ENCODE measurements at places on chromosomes 3 and 15.
A peak's percentile ranks its signal among the peaks of the same experiment; 100 is the strongest.

DNA sequence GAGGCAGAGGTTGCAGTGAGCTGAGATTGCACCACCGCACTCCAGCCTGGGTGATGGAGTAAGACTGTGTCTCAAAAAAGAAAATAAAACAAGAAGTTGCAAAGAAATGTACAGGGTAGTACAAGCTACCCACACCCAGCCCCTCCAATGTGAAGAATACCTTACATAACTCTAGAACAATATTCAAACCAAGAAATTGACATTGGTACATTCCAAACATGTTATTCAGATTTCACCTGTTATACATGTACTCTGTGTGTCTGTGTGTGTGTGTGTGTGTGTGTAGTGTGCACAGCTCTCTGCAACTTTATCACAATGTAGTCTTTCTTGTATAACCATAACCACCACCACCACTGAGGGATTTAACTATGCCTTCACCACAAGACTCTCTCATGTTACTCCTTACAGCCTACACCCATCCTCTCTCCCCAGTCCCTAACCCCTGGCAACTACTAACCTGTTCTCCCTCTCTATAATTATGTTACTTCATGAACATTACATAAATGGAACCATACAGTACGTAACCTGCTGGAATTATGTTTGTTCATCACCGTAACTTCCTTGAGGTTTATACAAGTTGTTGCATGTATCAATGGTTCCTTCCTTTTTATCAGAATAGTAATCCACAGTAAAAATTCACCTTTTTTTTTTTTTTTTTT lies 16.2 kb upstream of the TJP1 start:
- no peak for DNase-seq

GRCh38 chr3:39637807-39638206 lies 170.3 kb downstream of the MOBP start:
- peak; percentile 52 for DNase-seq

- DNase-seq, result no peak
Measured at GRCh38 chr3:59998058-59998457, 948.2 kb upstream of the CFAP20DC start.

DNA sequence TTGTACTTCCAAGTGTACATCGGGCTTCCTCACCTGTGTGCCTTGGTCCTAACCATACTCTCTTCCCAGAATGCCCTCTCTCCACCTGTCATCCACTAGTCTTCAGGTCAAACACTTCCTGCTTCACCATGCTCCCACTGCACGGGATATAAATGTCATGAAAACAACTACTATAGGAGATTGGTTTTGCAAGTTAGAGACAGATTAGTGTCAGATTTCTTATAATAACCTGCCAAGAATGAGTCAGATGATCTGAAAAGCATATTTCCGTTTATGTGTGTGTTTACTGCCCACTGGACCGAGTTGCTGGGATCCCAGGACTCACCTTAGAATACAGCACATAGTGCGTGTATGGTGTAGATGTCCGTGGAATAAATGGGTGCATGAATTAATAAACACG lies 21.4 kb downstream of the PLA1A start:
- DNase-seq, result no peak

- DNase-seq, result no peak
Measured at GRCh38 chr3:64039981-64040733, 16.9 kb upstream of the PSMD6 start.

- DNase-seq, result no peak
Measured at GRCh38 chr3:141776376-141776775, 13.2 kb downstream of the GRK7 start.

- no peak for DNase-seq
Measured at GRCh38 chr3:126467611-126467955, 8.1 kb downstream of the ZXDC start.

DNA sequence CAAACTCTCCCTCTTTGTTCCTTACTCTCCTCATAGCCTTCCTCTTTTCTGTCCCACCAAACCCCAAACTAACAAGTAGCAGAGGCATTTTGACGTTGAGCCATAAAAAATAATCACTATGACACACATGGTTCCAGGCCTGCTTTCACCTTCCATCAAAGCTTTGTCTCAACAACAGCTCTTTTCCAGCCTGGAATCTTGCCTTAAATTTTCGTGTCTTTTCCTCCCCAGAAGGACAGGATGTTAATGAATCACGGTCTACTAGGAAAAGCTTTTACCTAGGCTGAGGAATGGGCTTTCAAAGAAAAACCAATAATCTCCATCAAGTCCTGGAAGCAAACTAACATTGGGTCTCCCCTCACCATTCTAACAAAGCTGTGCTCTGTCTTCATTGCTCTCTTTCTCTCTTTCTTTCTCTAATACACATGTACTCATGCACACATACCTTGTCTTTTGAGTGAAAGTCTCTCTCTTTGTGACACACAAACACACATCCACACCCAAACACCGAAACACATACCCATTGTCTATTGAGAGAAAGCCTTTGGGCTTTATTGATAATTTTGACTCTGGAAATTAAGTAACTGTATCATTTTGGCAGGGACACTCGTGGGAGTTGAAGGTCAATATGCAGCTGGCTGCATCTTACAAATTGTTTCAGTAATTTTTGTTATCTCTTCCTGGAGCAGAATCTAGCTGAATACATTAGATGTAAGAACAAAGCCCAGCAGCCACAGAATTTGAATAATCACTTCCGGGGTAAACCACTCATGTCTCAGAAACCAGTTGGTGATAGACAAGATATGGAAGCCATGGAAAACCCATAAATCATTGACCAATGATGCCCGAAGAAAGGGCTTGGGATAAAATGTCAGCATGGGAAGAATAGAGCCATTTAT lies 107.4 kb upstream of the SLC4A7 start:
- peak; percentile 16 for DNase-seq

DNA sequence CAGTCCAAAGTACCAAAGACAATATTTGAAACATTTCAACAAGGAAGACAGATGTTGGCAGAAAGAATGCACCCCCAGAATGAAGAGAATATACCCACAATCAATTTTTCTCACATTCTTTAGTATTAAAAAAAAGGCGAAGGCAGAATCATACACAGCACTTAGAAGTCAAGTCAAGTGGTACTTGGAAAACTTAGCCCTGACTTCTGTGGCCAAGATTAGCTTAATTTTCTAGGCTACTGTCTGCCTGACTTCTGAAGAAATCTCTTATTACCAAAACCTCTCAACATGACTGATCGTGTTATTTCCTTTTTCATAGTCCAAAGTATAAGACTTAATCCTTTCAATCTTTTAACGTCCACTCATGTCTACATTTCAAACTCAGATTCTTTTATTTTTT lies 60.7 kb downstream of the PBRM1 start:
- DNase-seq, result no peak

DNA sequence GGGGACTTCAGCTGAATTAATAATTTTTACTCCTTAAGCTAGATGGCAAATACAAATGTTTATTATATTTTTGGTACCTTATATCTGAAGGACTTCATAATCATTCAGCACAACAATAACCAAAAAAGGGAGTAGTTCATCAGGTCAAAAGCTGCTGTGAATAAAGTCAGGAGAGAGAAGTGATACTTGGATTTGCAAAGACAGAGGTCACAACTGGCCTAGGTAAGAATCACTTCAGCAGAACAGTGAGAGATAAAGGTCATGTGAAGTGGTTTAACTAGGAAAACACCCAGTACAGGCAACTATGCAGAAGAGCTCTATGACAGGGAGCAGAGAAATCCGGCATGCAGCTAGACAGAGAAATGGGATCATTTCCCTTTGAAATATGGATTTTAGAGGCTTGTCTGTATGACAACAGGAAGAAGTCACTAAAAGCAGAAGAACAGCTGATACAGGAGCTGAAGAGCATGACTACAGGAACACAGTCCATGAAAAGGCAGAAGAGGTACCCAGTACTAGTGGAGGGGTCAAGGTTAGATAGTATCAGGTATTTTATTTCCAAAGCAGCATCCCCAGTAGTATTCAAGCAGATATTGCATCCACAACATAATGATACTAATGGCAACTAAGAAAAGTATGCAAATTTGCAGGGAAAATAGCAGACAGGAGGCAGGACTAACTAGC lies 25.7 kb downstream of the ZMAT3 start:
- DNase-seq, result no peak

DNA sequence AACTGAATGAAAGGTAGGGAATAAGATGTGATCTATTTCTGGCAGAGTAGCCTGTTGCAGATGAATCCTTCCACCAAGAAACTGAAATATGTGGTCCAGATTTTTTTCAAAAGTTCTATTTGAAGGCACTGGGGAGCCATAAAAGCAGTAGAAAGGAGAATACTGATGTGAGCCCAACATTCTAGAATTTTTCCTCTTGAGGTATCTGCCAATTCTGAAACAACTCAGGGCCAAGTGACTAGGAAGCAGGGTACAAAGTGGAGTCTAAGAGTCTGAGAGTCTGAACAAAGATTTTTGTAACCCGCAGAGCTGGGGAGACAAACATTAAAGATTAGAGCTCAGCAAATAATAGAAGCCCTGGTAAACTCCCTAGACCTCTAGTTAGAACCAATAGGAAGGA lies 58.3 kb upstream of the SLCO3A1 start:
- DNase-seq, result no peak

GRCh38 chr3:29348316-29348715 lies 67.4 kb downstream of the RBMS3 start:
- no peak for DNase-seq

- no peak for DNase-seq
Measured at GRCh38 chr15:67280217-67280616, 25.6 kb downstream of the IQCH start.

- no peak for DNase-seq
Measured at GRCh38 chr15:70172124-70172523, 74.4 kb upstream of the TLE3 start.

GRCh38 chr3:22351806-22352205 lies 600.8 kb upstream of the ZNF385D start:
- no peak for DNase-seq

All from suppressor macrophage (primary cell).